ENCODE measurements at places on chromosomes 12 and 14.
A peak's percentile ranks its signal among the peaks of the same experiment; 100 is the strongest.

DNA sequence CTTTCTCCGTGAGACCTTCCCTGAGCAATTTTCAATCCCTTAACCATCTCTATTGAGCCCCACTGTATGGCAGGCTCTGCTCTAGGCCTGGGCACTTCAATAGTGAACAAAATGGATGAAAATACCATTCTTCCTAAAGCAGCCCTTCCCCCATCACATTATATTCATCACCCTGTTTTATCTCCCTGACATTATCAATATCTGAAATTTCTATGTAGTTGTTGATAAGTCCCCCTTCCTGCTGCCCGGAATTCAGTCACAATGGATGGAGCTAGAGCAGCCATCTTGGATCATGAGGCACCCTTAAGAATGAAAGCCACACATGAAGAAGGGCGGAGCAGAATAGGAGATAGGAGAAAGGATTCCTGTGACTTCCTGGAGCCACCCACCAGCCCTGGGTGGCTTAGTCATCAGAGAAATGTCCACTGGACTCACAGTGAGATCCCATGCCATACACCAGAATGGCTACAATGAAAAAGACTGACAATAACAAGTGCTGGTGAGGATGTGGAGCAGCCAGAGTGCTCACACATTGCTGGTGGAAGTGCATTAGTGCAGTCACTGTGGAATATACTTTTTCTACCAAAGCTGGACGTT lies 33.9 kb downstream of the SCARB1 start:
- no peak for DNase-seq
- no peaks in the 10 kb centered on the region for H3K4me1 ChIP-seq
- H3K4me3 ChIP-seq, result no peak overlapping the region
- peak overlapping the region; percentile 70 for H3K27ac ChIP-seq
- no peaks in the 10 kb centered on the region for H3K27me3 ChIP-seq
- H3K36me3 ChIP-seq, result no peaks in the 10 kb centered on the region

DNA sequence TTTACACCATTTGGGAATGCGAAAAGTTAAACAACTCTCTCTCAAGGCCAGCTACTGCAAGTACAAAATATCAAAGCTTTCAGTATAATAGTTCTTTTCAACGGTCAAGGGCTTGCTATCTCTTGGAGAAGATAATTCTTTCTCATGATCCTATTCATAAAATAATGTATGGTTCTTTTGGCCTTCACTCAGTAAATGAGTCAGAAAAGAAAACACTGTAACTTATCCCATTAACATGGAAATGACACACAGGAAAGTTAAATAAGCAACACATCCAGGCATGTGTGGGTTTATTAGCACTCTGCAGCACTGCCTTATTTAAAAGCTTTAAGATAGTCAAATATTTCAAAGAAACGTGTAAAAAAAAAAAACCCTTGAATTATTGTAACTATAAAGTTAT lies 36.9 kb downstream of the ZFC3H1 start:
- H3K4me3 ChIP-seq, result no peak overlapping the region
- H3K4me1 ChIP-seq, result no peaks in the 10 kb centered on the region
- H3K27me3 ChIP-seq, result no peaks in the 10 kb centered on the region
- DNase-seq, result no peak
- no peak overlapping the region for H3K27ac ChIP-seq
- no peaks in the 10 kb centered on the region for H3K36me3 ChIP-seq

DNA sequence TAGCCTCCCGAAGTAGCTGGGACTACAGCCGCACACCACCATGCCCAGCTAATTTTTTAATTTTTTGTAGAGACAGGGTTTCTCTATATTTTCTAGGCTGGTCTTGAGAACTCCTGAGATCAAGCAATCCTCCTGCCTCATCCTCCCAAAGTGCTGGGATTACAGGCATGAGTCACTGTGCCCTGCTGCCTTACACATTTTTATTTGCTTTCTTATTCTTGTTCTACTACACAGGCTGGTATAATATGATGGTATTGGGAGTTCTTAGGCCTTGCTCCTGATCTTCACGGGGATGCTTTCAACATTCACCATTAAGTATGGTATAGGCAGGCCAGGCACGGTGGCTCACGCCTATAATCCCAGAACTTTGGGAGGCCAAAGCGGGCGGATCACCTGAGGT lies 21.2 kb downstream of the DGLUCY start:
- no peaks in the 10 kb centered on the region for H3K27me3 ChIP-seq
- no peaks in the 10 kb centered on the region for H3K4me1 ChIP-seq
- no peak for DNase-seq
- H3K36me3 ChIP-seq, result no peaks in the 10 kb centered on the region

GRCh38 chr12:50749459-50749882 lies 14.4 kb upstream of the ATF1 start:
- DNase-seq, result no peak
- no peaks in the 10 kb centered on the region for H3K27me3 ChIP-seq
- H3K4me3 ChIP-seq, result no peak overlapping the region

DNA sequence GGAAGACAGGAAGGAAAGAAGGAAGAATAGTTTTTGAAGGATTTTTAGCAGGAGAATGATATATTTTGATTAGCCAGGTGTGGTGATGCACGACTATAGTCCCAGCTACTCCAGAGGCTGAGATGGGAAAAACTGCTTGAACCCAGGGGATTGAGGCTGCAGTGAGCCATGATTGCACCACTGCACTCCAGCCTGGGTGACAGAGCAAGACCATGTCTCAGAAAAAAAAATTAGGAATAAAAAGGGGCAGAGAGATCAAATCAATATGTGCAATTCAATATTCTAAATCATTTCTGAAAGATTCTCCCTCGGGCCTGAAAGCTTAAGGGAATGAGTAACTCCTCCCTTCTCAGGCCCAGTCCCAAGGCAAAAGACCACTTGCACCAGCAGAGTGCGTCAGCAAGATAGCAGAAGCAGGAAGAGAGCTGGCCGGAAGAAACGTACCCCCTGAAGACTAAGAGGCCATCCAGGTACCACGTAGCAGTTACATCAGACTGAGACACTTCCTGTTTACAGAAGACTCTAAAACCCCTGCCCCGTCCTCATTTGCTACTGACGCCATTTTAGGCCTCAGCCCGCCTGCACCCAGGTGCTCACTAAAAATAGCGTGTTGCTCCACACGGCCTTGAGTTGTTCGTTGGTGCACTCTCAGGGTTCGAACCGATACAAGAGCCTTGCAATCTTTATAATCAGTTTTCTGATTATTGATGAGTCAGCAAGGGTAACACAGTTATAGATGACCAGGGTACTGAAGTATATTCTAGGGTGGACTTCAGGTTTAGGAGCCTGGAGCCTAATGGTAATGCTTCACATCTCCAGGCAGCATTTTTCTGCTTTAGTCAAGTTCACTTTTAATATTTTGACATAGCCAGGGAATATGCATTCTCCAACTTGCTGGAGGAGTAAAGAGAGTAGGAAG lies 57.7 kb upstream of the CSRP2 start:
- no peaks in the 10 kb centered on the region for H3K4me1 ChIP-seq
- DNase-seq, result no peak
- H3K36me3 ChIP-seq, result no peaks in the 10 kb centered on the region
- H3K27ac ChIP-seq, result no peak overlapping the region
- no peak overlapping the region for H3K4me3 ChIP-seq
- H3K27me3 ChIP-seq, result no peaks in the 10 kb centered on the region

DNA sequence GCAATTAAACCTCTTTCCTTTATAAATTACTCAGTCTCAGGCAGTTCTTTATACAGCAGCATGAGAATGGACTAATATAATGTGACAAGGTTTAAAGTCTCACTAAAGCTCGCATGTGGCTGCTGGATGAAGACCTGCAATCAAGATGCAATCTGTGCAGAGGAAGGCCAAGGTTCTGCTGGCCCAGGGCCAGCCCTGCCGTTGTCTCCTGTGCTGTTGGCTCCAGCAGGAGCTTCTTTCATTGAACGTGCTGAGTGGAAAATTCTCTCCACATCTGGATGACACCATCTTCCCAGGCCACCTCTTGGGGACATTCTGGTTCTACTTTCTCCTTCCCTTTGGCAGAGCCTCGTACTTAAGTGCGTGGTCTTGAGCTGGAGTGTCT lies 742.2 kb downstream of the VRK1 start:
- no peak overlapping the region for H3K4me3 ChIP-seq
- no peak for DNase-seq
- no peaks in the 10 kb centered on the region for H3K4me1 ChIP-seq
- H3K36me3 ChIP-seq, result no peaks in the 10 kb centered on the region
- H3K27me3 ChIP-seq, result no peaks in the 10 kb centered on the region

GRCh38 chr12:46371718-46372543 lies 642 bp downstream of the SLC38A2 start:
- peaks cover 22% of the 10 kb centered on the region for H3K4me1 ChIP-seq
- H3K27ac ChIP-seq, result peak overlapping the region; percentile 95
- H3K27me3 ChIP-seq, result no peaks in the 10 kb centered on the region
- peaks cover 2% of the 10 kb centered on the region for H3K36me3 ChIP-seq
